ENCODE measurements at places on chromosomes 16 and 17. TPM values are rescaled to one million over a fixed set of nuclear protein-coding genes. Genes with fewer than 3 reads are reported as not detected.

Gene CRHR1
- total RNA-seq = 21.1 TPM

DNA sequence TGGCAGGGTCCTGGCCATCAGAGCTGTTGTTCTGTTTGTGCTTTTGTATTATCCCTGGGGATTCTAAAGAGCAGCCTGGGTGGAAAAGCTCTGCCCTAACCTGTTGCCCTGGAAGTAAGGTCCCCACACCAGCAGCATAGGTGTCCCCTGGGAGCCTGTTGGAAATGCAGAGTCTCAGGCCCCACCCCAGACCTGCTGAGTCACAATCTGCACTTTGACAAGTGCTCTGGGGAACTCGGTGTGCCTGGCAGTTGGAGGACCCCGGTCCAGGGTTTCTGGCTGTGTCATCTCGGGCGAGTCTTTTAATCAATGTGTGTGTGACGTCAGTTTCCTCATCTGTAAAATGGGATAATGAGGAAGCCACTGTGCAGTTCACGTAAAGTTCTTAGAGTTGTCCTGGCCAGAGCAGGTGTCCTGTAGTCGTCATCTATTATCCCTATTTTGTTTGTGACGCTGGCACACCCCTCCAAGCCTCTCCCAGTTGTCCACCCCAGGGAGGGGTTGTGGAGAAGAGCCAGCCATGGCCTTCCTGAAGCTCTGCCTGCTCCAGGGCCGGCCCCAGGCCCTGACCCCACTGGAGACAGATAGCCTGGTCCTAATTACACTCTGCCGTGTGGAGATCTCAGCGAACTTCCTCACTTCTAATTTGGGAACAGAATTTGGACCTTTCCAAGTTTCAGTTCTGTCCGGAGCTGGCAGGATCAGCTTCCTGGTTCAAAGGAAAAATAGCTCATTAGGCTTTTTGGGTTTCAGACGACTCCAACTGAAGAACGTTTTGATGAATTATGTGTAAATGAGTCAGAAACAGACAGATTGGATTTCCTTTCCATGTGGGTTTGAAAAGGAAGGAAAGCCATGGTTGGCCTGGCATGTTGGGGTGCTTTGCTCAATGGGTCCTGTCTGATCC lies 295.7 kb upstream of the FOXF1 start:
- no peak for DNase-seq

DNA sequence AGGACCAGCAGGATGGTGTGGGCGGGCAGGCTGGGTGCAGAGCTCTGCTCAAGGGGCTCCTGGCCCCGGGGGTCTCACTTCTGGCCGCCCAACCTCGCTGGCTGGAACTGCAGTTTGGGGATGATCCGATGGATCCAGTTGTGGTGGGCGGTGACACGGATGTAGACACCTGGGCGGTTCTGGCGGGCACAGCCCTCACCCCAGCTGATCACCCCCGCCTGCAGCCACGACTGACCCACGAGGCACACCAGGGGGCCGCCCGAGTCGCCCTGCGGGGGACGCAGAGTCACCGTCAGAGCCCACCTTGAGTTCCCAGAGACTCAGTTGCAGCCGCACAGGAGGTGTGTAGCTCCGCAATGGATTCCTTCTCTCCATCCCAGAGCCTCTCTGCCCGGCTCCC lies 7.5 kb downstream of the PRSS27 start:
- DNase-seq = no peak

Gene CHST5
- total RNA-seq = 3.3 TPM

- DNase-seq = no peak
Measured at GRCh38 chr17:26807024-26807423, 486.9 kb upstream of the WSB1 start.

Gene BRICD5
- 24.8 TPM for total RNA-seq

DNA sequence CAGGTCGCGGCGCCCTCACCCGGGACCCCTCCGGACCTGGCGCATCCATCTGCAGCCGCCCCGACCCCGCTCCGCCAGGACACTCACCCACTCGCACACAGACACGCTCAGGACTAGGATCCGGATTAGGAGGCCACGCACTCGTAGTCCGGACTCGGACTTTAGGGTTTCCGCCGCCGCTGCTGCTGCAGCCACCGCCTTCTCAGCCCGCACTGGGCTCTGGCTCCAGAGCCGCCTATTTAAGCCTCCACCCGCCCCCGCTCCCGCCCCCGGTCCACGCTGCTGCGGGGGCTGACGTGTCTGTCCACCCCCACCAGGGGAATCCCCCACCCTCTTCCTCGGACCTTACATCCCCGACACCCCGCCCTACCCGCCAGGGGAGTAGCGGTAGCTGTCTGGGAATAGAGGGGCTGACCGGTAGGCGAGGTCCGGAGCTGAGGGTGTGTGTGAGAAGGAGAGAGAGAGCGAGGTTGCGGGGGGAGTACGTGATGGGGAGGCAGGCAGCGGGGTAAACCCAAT lies at the start of gene RRAD:
TSS of gene RRAD (minus strand) at position 214 of the 519 bp plus-strand sequence. CDS start 356 bp downstream, outside the sequence.
- DNase-seq = no peak

Gene P4HB
- 134 TPM for total RNA-seq

Gene SPATA22
- total RNA-seq = 2.3 TPM

Gene KCNJ12
- 7.8 TPM for total RNA-seq
